ENCODE measurements at places on chromosomes 12 and 14.

DNA sequence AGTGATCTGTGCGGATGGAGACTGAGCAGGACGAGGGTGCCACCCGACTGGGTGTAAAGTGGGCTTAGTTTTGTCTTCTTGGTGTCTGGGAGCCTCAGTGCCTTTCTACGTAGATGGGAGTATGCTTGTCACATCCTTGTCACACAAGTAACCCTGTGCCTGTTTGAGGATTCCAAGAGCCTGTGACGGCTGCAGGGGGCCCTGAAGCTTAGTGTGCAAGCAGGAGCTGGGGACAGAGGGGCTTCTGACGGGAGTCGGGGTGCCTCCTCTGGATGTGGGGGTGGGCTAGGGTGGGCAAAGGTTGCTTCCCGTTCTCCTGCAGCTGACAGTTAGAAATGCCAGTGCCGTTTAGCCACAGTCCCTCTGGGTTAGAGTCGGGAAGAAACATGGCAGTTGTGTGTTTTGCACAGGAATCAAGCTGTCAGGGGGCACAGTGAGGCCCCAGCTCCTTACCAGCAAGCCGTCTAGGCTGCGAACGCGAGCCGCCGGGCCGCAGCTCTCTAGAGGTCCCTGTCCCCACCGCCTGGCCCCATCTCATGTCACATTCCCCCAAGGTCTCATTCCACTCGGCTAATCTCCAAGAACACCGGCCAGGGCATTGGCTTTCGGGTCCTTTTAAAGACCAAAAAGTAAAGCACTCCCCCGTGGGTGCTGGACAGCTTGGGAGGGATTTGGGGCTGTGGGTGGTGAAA, 7.0 kb downstream of the RTL1 start:
- DNase-seq: no peak

GRCh38 chr12:131513606-131514005, 197.3 kb upstream of the SFSWAP start:
- DNase-seq: no peak

DNA sequence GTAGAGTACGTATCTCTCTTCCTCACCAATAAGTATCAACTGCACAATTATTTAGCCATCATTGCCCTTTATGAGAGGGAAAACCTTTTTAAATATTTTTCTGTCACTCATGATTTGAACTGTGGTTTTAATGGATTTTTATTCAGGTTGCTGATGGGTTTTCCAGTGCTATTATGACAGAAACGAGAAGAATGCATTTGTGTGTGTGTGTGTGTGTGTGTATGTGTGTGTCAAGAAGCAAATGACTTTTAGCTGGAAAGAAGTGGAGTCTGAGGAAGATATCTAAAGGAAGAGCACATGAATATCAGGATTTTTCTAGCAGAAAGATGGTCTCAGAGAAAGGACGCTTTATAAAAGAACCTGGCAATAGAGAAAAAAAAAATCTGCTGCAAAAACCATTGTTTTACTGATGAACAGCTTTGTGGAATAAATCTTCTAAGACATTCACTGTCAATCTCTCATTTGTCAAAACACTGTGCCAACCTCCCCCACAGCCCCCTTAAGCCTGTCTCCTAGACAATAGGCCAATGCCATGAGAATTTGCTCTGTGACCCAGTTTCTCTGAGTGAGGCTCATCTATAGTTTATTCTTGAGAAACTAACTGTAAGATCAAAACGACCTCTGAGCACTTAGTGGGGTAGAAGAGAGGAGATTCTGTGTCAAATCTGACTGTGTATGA, 417.7 kb downstream of the FLRT2 start:
- DNase-seq: no peak

GRCh38 chr14:75967866-75968265, 13.9 kb downstream of the TGFB3 start:
- no peak for DNase-seq

DNA sequence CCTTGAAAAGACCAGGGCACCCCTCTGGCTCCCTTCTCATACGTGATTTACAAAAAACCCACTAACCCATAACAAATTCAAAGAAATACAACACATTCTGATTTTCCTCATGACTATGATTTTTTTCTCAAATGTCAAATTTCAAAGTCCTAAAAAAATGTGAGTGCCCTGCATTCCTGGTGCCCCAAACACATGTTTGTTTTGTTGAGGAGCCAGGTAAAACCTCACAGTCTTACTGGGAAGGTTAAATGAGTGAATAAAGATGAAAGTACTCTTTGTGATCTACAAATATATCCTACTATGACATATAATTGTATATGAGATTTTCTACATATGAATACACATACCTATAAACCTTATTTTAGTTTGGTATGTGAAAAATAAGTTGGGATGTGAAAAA, 30.7 kb downstream of the TPH2 start:
- no peak for DNase-seq

- no peak for DNase-seq
These were observed 19.4 kb downstream of the ALDH6A1 start for GRCh38 chr14:74064883-74065282.

DNA sequence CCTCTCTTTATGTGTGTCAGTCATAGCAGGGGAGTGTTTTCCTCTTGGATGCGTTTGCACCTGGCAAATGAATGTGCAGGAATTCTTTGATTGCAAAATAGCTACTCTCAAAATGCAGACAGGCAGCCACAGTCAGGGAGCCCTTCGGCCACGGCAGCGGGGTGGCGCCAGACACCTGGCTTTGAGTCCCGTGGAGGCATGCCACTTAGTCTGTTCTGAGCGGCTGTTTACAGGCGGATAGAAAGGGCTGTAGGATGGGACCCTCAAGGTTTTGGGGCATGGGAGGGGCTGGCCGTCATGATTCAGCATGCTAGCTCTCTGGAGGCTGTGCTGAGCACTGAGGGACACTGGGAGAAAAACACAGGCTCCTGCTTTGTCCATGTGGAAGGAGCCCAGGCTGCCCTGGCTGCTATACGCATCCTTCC, 117.1 kb downstream of the SLC25A47 start:
- peak; percentile 50 for DNase-seq

DNA sequence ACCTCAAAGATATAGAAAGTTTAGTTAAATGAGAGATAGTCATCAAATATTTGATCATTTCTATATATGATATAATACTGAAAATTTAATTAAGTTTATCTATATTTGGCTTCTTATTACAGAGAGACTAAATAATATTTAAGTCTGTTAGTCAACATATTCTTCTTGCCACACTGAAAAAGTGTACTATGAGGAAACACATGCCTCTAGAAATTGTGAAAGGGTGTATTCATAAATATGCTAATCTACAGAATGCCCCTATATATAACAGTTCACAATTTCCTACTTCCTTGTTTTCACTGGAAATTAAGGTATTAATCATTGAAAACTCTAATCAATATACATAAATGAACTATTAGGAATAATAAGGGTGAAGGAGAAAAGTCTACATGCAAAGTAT, 31.4 kb upstream of the ETV6 start:
- DNase-seq: no peak

GRCh38 chr14:42001431-42001830, 394.8 kb downstream of the LRFN5 start:
- DNase-seq: no peak

DNA sequence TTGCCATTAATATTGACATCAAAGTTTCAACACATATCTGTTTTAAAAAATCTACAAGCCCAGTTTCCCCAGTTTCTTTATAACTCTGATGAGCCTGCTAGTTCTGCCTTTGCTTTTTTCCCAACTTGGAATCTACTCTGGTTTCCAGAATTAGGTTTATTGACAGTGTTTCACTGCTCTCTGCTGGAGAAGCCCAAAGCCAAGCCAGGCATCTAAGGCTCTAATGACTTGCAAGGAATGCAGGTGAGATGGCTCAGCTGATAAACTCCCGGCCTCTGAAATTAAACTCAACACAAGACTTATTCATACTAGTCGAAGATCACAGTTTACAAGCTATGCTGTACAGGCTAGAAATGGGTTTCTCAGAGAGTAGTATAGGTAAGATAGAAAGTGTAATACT, 54.3 kb downstream of the HMGA2 start:
- DNase-seq: no peak

DNA sequence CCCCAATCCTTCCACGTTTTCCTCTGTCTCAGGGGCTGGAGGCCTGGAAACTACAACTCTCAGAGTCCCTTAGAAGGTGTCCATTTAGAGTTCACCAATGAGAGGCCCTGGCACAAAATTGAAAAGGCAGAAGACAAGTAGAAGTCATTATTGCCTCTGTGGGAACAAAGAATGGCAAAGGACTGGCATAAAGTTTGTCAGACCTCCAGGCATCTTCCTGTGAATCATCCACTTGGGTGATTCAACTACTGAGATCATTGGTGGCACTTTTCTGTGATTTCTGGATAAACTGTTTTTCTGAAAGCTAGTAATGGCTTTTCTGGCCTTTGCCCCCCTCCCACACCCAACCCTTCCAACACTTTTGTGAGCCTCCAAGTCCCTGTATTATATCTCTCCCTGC, 42.6 kb upstream of the C12orf42 start:
- no peak for DNase-seq

DNA sequence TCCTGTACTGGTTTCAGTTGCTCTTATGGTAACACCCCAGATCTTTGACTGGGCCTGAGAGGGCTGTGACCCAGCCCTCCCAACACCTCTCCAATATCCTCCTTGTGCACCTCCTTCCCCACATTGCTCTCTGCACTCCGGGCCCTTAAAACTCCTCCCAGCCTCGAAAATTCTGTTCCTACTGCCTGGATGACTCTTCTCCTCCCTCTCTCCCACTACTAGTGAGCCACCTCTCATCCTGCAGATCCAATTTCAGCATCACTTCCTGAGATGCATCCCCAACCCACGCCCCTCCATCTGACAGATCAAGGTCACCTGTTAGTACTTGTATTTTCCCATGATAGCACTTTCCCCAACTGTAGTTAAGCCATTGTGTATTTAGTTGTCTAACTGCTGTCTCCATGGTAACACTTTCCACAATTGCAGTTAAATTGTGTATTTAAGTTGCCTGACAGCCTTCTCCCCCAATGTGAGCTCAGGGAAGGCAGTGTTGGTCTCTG, 11.5 kb upstream of the NT5DC3 start:
- DNase-seq: no peak

DNA sequence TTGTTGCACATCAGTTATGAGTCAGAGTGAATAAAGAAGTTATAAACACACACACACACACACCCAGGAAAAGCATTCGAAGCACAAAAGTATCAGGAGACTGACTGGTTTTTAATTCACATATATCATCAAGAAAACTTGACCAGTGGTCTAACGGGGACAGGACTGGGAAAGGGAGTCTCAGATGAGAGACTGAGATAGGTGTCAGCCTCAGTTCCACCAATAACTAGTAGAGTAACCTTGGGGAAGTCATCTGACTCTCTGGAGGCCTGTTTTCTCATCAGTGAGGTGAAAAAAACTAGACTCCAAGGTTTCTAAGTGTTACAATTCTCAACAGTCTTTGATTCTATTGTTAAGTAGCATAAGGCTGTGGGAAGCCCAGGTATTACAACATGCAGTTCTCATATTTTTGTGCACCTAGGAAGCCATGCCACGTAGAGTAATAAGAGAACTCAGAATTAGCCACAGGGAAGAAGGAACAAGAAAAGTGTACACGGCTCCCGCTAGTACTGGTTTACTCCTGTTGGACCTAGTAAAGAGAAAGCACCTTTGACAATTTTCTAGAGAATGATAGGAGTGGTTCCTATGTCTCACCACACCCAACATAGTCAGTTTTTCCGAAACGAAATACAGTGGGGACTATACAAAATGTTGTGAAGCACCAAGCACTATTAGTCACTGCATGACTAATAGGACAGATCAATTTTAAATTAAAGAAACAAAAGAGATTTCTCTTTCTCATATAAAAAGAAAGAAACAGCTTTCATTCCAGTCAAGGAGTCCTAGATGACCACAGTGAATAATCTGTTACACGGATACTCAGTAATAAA, 5.0 kb downstream of the PPTC7 start:
- peak; percentile 62 for DNase-seq

DNA sequence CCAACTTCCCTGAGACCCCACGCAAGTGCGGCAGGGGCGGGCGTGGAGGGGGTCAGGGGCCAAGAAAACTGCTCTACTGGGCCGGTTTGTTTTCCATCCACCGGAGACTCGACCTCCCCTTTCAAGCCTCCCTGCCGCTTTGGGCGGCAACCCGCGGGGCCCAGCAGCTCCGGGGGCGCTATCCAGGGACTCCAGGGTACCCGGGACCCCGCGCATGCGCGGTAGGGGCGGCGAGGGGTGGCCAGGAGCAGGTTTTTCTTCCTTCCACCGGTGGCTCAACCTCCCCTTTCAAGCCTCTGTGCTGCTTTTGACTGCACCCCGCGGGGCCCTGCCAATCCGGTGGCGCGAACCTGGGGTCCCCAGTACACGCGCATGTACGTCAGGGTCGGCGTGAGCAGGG, 323.5 kb downstream of the ALG10 start:
- no peak for DNase-seq

DNA sequence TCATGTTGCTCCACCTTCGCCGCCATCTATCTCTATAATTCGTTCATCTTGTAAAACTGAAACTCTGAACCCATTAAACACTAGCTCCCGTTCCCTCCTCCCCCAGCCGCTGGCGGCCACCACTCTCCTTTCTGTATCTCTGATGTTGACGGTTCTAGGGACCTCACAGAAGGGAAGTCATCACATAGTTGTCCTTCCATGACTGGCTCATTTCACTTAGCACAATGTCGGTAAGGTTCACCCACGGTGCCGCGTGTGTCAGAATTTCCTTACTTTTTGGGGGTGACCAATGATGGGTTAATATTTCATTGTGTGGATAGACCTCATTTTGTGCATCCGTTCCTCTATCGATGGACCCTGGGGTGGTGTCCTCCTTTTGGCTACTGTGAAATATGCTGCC, 2.0 kb upstream of the CACNA2D4 start:
- DNase-seq: peak; percentile 1

DNA sequence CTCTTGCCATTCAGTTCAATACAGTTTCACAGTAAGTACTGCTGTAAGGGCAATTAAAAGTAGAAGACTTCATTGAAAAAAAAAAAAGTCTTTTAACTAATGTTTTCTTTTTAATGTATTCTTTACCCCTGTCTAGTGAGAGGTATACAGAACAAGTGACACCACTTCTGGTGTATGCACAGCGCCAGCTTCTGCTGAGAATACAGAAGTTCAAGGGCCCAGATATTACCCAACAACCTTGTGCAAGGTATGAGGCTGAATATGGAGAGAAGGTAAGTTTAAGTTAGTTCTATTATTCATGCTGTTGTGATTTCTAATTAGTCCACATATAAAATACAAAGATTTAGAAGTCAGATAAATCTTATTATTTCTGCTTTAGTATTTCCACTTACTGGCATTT, 168.7 kb downstream of the CFAP54 start:
- no peak for DNase-seq

Measured in GM20000 (cell line).